ENCODE measurements at places on chromosomes 5 and 9.

- DNase-seq, result no peak
These were observed 198.0 kb upstream of the EGFLAM start for GRCh38 chr5:38060354-38060753.

DNA sequence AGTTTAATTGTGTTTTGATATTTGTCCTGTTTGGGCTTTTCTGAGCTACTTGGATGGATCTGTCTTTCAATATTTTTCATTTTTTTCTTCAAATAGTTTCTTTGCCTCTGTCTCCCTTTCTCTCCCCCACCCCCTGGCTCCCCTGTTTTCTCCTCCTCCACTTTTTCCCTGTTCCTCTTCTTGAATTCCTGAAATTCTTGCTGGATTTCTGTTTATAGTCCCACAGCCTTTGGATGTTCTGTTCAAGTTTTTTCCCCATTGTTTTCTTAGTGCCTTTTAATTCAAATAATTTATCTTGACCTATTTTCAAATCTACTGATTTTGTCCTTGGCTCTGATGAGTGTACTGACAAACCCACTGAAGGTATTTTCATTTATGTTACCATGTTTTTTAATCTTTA, 113.0 kb downstream of the VPS13A start:
- no peak for DNase-seq

DNA sequence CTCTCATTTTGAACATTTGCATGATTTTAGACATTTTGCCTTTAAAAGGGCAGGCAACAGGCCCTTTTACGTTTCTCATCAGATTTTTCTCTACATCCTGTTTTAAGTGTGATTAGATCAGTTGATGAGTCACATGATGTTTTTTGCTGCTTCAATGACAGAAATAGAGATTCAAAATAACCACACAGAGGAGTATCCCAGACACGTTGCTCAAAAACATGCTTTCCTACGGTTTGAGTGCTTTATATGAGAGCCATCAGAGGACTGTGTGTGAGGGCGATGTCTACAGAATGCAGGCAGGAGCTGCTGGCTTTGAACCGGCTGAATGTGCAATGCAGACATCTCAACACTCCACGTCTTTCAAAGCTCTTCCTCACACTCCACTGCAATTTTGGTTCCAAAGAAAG, 42.1 kb downstream of the OTULIN start:
- no peak for DNase-seq

GRCh38 chr5:110477911-110478310, 248.6 kb downstream of the TMEM232 start:
- no peak for DNase-seq
